Kidney epithelial cell (primary cell): ENCODE measurements at places on chromosomes 3 and 15. TPM values are rescaled to one million over a fixed set of nuclear protein-coding genes. Genes with fewer than 3 reads are reported as not detected.

Gene CADM2
- 0.14 and 0.42 TPM in 2 replicates for total RNA-seq

Gene TP53BP1
- 34.8 and 46.8 TPM in 2 replicates for total RNA-seq

Gene CSPG5
- total RNA-seq = 0.48 and 0.71 TPM in 2 replicates

Gene BCL2A1
- not detected in 2 replicates for total RNA-seq

Gene ARID3B
- total RNA-seq = 13.1 and 13.4 TPM in 2 replicates

Gene SERPINI1
- 1.9 and 2.4 TPM in 2 replicates for total RNA-seq

Gene SYNM
- total RNA-seq = 3.7 and 3.9 TPM in 2 replicates

Gene WDR48
- 31.5 and 33.2 TPM in 2 replicates for total RNA-seq

Gene C3orf85
- not detected in 2 replicates for total RNA-seq

Gene HRG
- total RNA-seq = 0.13 and 0.14 TPM in 2 replicates

Gene LSMEM2
- not detected in 2 replicates for total RNA-seq

Gene ZNF620
- 6.2 and 10.8 TPM in 2 replicates for total RNA-seq

Gene C3orf49
- not detected in 2 replicates for total RNA-seq

Gene ANKRD63
- total RNA-seq = not detected in 2 replicates

Gene IMPG2
- 0.07 and 0.17 TPM in 2 replicates for total RNA-seq

Gene CTDSPL2
- 36.6 and 41.6 TPM in 2 replicates for total RNA-seq

Gene TRIM69
- total RNA-seq = 9.6 and 12.3 TPM in 2 replicates

Gene ENTPD3
- total RNA-seq = 0.21 and 0.29 TPM in 2 replicates

Gene IL12A
- 0.75 and 2.3 TPM in 2 replicates for total RNA-seq

Gene ABI3BP
- total RNA-seq = 0.75 and 0.84 TPM in 2 replicates

Gene HERC2
- 53.4 and 59.0 TPM in 2 replicates for total RNA-seq

Gene ITIH1
- total RNA-seq = not detected in 2 replicates

Gene TGM4
- not detected in 2 replicates for total RNA-seq

Gene GRK7
- not detected in 2 replicates for total RNA-seq

Gene ARL13B
- total RNA-seq = 9.7 and 11.4 TPM in 2 replicates

Gene GPR149
- total RNA-seq = not detected in 2 replicates

Gene SNTN
- not detected in 2 replicates for total RNA-seq

Gene IL16
- not detected in 2 replicates for total RNA-seq

Gene P2RY1
- total RNA-seq = 0.41 and 0.58 TPM in 2 replicates

Gene NME9
- total RNA-seq = not detected in 2 replicates

Gene TUSC7
- not detected in 2 replicates for total RNA-seq

Gene RETNLB
- total RNA-seq = not detected in 2 replicates

Gene RASGRP1
- 3.1 TPM in 2 replicates for total RNA-seq

Gene APOD
- not detected in 2 replicates for total RNA-seq

Gene MUC4
- 6.9 and 10.4 TPM in 2 replicates for total RNA-seq

Gene CMC1
- total RNA-seq = 4.9 and 20.1 TPM in 2 replicates

Gene ATP8B4
- total RNA-seq = 0.25 and 0.82 TPM in 2 replicates

Gene TMCO5A
- total RNA-seq = not detected in 2 replicates

Gene AHSG
- total RNA-seq = not detected in 2 replicates

Gene DNAH12
- 0.41 TPM in 1 of 2 replicates, not detected in the other for total RNA-seq

Gene GLCE
- total RNA-seq = 11.0 and 12.9 TPM in 2 replicates

Gene CCDC12
- total RNA-seq = 33.0 and 33.3 TPM in 2 replicates

Gene GOLGA8S
- total RNA-seq = not detected in 2 replicates

Gene AMIGO3
- total RNA-seq = 2.9 TPM in 1 of 2 replicates, not detected in the other

Gene IGDCC3
- 0.13 and 0.27 TPM in 2 replicates for total RNA-seq

Gene SLC6A1
- total RNA-seq = not detected in 2 replicates

Gene RHCG
- total RNA-seq = 0.04 and 0.21 TPM in 2 replicates

Gene DYNLT2B
- total RNA-seq = 15.7 and 28.2 TPM in 2 replicates

Gene MLF1
- total RNA-seq = 12.8 and 20.4 TPM in 2 replicates

Gene RPL32
- 1,891 and 3,423 TPM in 2 replicates for total RNA-seq

Gene IP6K2
- total RNA-seq = 81.2 and 109 TPM in 2 replicates

Gene CSK
- 48.0 and 51.0 TPM in 2 replicates for total RNA-seq

Gene BUB1B
- 10.5 and 16.5 TPM in 2 replicates for total RNA-seq

Gene TMEM266
- total RNA-seq = 0.21 and 0.27 TPM in 2 replicates

Gene WNT5A
- 10.7 and 16.4 TPM in 2 replicates for total RNA-seq

Gene GPR171
- not detected in 2 replicates for total RNA-seq

Gene CFAP100
- total RNA-seq = not detected in 2 replicates

Gene SLC28A2
- not detected in 2 replicates for total RNA-seq

Gene ERICH6
- 0.07 TPM in 1 of 2 replicates, not detected in the other for total RNA-seq
